ENCODE measurements at places on chromosomes 13 and 19.

GRCh38 chr13:31038834-31039552, 106.5 kb downstream of the TEX26 start:
- no peak for DNase-seq

DNA sequence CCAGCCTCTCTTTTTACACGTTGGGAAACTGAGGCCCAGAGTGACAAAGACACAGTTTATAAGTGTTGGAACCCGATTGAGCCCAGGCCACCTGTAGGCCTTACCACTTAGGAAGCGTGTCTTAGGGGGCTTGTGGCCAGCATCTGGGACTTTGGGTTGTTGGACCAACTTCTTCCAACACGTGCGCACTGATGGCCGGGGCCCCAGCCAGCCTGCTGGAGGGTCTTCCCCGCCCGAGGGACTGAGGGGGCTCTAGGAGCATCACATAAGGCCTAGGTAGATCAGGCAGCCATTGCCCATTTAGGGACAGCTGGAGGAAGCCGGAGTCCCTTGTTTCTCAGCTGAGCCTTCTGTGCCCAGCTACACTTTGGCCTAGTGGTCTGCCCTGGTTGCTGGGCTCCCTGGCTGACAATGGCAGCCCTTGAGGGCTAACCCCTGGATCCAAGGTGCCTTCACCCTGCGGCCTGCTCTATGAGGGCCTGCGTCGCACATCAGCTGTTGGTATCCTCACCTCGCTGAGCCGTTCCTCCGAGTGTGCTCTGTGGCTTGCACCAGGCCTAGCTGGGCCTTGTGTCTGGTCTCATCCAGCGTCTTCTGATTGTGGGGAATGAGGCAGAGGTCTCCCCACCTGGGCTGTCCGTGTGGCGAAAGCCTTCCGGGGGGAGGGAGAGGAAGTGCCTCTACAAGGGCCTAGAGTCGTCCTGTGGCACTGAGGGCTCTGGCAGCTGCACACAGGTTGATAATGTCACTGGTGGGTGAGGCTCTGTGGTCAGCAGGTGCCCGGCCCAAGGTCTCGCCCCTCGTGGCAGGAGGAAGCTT, 1.2 kb downstream of the RAB11B start:
- DNase-seq = no peak

- DNase-seq = no peak
These were observed 22.7 kb upstream of the TMEM255B start for GRCh38 chr13:113736258-113736731.

DNA sequence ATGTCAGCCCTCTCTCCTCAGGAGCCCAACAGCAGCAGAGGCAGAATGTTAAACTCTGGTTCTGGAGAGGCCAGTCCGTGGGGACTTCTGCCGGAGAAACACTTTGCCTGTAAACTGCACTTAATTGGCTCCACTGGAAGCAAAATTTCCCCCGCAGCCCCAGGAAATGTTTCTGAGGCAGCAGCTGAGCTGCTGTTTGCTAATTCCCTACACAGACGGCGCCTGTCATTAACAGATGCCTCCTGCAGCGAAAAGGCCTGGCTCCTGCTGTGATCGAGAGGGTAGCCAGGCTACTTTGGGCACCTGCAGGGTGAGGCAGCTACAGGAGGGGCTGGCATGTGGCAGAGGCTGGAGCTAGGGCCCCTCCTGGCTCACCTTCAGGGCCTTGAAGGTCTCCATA, 5.2 kb upstream of the TM6SF2 start:
- no peak for DNase-seq
